SW 1271 (cell line): ENCODE measurements at places on chromosomes 1 and 21.

DNA sequence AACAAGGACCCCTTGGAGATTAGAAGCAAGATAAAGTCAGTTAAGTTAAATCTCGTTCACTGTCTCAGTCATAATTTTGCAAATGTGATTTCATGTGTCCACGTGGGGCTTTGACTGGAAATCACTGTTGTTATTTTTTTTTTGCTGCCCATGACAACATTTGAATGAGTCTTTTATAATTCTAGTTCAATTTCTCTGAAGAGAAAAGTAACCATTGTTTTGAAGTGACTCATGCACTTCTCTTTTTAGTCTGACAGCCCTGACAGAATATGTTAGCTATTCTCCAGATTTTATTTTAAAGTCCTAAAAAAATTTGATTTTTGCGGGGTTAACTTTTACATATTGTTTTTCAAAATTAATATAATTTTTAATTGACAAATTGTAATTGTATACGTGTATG lies 30.7 kb upstream of the NLRP3 start:
- no peak for DNase-seq

DNA sequence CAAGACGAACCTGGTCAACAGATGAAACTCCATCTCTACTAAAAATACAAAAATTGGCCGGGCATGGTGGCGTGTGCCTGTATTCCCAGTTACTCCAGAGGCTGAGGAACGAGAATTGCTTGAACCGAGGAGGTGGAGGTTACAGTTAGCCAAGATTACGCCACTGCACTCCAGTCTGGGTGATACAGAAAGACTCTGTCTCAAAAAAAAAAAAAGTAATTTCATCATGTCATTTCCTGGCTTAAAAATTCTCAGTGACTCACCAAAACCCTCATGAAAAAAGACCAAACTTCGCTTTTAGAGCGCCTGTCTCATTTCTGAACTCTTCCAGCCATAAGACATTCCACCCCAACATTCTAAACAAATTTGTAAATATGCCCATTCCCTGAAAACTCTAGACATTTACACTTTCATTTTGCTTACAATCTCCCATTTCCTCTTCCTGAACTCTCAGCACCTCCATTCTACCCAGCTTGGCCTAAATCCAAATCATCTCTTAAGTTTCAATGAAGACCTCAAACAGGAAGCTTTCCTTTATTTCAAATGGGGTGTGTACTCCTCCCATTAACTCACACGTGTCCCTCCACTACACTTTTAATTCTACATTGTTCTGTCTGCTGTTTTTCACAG lies 50.5 kb upstream of the PRRC2C start:
- peak; percentile 77 for DNase-seq

GRCh38 chr1:234106032-234106431 lies 201.6 kb downstream of the SLC35F3 start:
- DNase-seq = no peak

GRCh38 chr1:154657556-154657955 lies 49.6 kb upstream of the ADAR start:
- no peak for DNase-seq

DNA sequence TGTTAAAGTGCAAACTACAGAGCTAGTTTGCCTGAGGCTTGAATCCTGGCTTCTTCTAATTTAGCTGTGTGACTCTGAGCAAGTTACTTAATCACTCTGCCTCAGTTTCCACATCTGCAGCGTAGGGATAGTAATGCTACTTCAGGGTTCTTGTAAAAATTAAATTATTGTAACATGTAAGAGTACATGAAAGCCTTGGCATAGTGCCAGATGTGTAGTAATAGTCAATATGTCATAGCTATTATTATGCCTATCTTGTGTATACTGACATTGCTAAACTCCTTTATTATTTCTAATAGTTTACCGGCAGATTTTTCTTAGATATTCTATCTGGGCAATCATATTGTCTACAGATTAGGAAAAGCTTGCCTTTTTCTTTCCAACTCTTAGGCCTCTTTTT lies 6.8 kb upstream of the TADA1 start:
- no peak for DNase-seq

GRCh38 chr1:2833454-2834145 lies 32.1 kb upstream of the TTC34 start:
- no peak for DNase-seq

- DNase-seq = no peak
Observed at GRCh38 chr1:65674522-65674921, 118.2 kb upstream of the PDE4B start.

GRCh38 chr21:39720126-39720778 lies 24.7 kb upstream of the IGSF5 start:
- DNase-seq = no peak

DNA sequence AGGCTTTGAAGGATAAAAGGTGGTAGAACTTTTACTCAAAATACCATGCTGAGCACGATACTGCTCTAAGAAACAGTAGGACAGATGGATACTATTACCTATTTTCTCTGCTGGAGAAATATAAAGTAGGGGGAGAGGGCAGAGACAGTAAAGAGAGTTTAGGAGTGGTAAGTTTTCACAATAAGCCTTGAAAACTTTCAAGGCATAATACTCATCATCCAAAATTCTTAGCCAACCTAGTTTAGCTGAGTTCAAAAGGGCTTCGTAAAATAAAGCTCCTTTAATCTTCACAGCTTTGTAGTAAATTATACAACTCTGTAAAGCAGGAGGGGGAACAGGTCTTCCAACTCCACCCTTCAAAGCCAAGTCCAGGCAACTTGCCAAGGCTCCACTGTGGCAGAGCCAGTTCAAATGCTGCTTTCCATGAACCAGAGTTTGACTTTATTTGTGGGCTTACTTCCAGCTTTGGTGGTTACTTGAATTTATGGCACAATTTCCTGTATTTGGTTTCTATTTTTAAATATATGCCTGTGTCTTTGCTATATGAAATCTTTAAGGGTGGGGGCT lies 15.5 kb downstream of the TEX38 start:
- DNase-seq = no peak

DNA sequence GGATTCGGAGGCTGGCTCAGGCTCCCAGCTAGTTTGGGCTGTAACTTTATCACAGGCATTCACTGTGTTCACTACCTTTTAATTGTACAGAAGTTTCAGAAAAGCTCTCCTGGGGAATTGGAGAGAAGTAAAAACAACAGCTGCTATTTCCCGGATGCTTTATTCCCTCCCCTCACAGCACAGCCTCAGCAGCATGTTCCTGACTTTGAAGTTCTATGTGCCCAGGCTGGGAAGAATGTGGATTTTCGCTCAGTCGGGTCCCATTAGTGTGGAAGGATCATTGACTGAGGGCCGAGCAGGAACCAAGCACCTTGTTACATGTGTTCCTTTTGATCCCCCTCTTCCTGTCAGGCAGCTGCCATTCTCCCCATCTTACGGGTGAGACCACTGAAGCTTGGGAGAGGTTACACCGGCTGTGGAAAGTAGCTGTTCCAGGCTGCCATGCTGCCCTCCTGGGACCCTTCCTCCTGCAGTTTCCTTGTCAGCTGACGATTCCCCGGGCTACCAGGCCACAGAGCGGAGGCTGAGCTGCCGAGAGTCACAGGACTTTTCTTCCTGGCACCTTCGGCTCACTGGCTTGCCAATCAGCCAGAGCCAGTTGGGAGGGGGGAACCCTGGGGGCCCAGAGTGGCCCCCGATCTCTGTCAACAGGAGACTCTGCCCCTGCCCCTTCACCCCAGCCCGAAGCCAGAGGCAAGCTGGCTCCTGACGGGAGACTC lies 223.1 kb upstream of the TMEM51 start:
- no peak for DNase-seq

- peak; percentile 98 for DNase-seq
Observed at GRCh38 chr1:92804721-92805201, 19.9 kb upstream of the EVI5 start.
